A673 (cell line): ENCODE measurements at places on chromosomes 13 and 19.

- no peak for DNase-seq
These were observed 61.3 kb downstream of the CELF5 start for GRCh38 chr19:3285647-3286176.

GRCh38 chr13:45630791-45631190, 15.3 kb upstream of the ERICH6B start:
- DNase-seq = no peak

DNA sequence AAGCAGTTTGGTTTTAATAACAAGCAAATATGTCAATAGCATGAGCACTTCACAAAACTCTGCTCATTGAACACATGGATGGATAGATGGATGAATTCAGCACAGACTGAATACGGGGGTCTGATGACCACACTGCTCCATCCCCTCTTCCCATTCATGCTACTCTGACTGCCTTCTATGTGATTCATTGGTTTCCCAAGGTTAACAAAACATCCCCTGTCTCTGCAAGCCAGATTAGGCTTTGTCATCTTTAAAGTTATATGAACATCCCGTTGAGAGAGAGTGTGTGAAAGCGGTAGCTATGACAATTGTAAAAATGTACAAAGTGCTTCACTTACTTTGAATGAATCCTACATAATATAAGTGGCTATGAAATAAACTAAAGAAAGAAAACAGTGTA, 252.5 kb downstream of the OXGR1 start:
- no peak for DNase-seq

GRCh38 chr13:21458451-21458812, 671 bp downstream of the ZDHHC20 start:
- peak; percentile 34 for DNase-seq

DNA sequence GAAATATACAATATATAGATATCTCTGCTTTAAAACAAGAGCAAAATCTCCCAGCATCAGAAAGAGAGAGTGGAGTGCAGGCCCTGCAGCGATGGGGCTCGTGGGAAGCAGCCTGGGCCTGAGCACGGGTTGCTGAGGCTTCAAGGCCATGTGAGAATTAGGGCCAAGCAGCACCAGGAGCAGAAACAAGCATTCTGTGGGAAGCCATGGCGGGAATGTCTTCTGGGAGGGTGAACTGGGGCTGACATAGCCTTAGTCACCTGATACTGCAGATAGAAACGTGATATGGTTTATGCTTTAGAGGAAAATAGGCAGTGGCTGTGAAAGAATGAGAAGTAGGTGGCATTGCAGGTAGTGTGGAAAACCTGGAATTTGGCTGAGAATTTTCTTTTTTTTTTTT, 472.3 kb downstream of the IRS2 start:
- no peak for DNase-seq

DNA sequence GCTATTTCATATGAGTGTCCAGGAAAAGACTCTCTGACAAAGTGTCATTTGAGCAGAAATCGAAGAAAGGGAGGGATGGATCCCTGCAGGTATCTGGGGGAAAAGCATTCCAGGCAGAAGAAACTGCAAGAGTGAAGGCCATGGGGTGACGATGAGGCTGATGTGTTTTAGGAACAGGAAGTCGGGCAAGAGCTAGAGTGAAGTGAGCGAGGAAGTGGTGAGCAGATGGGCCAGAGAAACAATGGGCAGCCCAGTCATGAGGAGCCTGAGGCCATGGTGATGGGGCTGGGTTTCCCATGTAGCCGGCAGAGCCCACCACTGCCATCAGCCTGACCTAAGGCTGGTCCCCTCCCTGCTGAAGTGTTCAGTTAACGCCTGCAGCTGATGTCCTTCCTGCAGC, 150.2 kb downstream of the TNFSF13B start:
- no peak for DNase-seq

DNA sequence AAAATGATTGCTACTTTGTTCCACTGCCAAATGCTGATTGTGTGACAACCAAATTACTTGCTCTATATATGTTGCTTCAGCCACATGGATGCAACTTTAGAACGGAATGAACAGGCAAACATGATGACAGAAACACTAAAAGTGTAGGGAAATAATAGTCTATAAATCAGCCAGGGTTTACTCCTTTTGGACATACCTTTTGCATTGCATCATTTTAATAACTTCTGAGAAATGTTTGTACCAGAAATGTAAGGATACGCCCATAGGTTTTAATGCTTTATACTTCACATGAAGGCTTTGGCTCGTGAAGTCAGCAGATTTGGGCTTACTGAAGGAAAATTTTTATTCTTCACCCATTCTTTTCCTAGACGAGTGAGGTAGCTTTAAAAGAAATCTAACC, 141.0 kb downstream of the POSTN start:
- no peak for DNase-seq

GRCh38 chr19:55454787-55455243, 6.6 kb downstream of the ISOC2 start:
- peak; percentile 60 for DNase-seq

- DNase-seq = no peak
These were observed 71.8 kb downstream of the SPACA7 start for GRCh38 chr13:112447761-112448603.

- DNase-seq = peak; percentile 75
These were observed at the start of gene CLEC11A for GRCh38 chr19:50723069-50723468. TSS of gene CLEC11A (plus strand) at chr19:50723364. CDS start at chr19:50723526, 162 bp downstream.

DNA sequence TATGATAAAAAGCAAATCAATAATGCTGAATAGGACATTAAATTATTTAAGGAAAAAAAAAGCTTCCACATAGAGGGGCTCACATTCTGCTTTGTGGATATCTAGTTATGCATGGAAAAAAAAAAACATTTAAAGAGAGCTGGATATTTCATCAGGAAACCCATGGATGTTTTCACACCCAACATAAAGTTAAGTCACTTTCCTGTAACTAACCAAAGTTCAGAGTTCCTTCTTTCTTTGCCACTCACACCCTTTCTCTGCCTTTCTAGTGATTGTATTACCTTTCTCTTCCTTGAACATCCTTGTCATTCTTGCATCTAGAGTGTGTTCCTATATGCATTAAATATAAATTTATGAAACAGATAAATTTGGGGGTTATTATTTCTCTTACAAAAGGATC, 47.2 kb downstream of the RFXAP start:
- DNase-seq = no peak

DNA sequence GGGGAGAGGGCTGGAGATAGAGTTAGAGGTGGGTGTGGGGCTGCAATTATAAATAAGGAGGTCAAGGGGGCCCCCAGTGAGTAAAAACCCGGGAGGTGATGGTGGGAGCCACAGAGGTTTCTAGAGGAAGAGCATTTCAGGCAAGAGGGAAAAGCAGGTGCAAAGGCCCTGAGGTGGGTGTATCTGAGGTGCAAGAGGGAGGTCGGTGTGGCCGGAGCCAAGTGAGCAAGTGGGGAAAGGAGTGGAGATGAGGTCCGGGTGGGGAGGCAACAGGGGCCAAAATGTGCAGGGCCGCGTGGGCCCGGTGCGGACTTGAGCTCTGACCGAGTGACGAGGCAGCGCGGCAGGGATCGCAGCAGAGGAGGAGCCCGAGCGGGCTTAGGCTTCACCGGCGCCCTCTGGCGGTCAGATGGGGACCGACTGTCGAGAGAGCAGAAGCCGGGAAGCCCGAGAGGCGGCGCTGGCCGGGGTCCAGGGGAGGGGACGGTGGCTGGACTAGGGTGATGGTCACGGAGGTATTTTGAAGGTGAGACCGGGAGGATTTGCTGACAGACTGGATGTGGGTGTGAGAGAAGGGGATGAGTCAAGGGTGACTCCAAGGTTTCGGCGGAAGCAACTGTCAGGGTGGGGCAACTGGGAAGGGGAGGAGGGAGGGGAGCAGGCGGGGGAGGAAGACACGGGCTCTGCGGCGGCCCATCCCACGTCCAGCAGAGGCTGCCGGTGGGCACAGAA, 17.7 kb upstream of the SPACA4 start:
- peak; percentile 92 for DNase-seq

DNA sequence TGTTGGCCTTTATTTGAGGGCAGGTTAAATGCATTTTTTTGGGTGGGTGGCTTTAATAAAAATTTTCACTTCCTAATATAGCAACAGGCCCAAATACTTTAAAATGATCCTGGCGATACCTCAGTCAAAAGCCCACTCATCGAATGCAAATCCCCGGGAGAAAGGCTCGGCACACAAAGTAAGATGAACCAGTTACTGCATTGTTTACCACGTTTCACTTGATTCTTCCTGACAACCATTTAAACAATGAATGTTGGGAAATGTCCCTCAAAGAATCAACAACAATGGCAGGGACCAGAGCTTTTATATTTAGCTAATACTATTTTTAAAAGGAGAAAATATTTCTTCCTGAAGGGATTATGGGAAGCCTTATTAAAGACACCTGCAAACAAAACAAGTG, 187.7 kb downstream of the ABCC4 start:
- no peak for DNase-seq

DNA sequence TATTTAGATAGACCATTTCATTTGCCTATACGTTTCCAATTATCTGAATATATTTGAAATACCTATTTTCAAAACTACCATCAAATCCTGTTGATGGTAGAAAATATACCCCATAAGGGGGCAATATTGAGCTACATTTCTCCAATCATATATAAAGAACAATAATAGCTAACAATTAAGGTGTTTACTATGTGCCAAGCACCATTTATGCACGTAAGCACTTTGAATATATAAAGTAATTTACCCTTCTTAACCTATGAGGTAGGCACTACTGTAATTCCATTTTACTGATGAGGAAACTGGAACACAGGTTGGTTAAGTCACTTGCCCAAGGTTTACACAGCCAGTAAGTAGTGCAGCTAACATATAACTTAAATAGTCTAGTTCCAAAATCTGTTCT, 79.2 kb downstream of the UBL3 start:
- DNase-seq = peak; percentile 49

- no peak for DNase-seq
These were observed 21.6 kb downstream of the SERPINE3 start for GRCh38 chr13:51361106-51361505.

- peak; percentile 93 for DNase-seq
These were observed at the start of gene TRPM4 for GRCh38 chr19:49157445-49158224. TSS of gene TRPM4 (plus strand) at chr19:49157792. CDS start at chr19:49157867, 75 bp downstream.

DNA sequence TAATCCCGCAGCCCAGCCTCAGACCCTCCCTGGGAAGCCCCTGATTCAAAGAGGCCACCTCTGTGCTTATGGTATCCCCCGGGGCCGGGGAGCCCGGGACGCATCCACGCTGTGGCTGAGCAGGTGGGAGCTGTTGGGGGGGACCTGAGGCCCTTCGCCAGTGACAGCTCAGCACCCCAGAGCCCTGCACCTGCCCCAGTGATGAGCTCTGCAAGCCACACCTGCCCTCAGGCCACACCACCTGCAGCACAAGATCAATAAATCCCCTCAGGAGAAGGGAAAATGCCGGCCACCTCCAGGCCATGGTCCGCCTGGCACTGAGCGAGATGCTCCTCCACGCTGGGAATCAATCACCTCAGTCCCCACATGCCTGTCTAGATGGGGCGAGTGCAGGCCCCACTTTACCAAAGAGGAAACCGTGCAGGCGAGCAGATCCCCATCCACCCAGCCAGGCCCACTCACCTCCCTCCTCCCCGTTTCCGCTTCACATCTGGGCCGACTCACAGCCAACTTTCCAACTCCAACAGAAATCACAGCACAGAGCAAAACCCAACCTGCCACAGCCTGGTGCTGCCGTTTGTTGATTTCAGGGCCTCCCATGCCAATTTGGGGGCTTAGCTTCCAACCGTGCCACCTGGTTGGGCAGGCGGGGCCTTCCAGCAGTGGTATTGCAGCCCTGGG, 12.8 kb downstream of the MOB3A start:
- no peak for DNase-seq

DNA sequence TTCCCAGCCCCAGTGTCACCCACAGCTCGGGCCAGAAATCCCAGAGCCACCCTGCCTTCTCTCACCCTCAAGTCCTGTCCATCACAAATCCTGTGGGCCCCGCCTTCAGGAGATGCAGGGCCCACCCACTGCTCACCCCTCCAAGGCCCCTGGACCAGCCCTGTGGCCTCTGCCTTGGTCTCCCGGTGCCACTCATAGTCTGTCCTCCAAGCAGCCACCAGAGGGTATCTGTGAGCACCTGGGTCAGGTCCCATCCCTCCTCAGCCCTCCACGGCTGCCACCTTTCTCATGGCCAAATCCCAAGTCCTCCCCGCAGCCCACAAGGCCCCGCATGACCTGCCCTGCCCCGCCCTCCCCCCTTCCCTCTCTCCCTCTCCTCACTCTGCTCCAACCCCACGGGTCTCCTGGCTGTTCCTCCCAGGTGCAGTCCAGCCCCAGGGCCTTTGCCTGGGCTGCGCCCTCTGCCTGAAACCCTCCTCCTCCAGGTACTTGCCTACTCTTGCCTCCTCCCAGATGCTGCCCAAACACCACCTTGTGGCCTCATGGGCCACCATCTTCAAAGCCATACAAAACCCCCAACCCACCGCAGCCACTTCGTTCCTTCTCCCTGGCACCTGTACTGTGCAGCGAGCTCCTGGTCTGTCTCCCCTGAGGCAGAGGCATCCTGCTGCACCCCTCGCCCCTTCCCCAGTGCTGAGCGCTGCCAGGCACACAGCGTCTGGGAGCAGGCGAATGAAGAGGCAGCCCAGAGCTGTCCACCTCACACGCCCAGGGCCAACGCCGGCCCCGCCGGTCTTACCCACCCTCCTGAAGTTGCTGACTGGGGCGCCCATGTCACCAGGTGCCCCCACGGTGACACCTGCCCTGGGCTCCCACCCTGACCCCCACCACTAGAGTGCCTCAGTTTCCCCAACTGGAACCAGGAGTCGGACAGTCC, 13.2 kb upstream of the UQCR11 start:
- DNase-seq = no peak

DNA sequence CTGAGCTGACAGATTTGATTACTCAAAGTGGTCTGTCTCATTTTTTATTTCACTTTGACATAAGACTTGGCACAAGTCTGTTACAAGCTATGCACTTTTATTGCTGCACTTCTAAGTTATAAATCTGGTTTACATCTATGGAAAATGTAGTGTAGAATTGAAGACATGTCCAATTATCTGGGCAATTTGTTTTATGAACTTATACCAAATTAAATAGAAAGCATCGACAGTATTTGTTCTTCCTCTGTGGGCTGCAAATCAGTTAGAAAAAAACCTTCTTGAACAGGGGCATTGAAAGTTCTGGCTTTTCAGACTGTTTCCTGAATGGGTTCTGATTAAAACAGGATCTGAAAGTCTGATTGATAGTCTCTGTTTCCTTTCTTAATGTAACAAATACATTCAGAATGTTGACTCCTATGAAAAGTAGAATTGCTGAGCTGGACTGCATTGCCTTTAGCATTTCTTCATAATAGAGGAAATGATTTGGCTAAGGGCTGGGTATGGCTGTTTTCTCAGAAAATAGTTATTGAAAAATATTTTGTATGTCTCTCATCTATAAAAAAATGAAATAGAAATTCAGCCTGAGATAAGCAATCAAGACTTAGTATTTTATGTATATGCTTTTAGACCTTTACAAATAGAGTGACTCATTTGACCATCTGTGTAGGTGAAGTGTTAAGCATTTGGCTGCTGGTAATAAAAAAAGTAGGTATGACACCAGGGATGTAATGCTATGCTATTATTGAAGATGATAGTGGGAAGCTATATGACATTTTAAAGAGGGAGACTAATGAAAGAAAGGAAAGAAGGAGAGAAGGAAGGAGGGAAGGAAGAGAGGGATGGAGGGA, 210.9 kb upstream of the SPRY2 start:
- DNase-seq = peak; percentile 79

- DNase-seq = no peak
These were observed 65.7 kb downstream of the SPACA7 start for GRCh38 chr13:112441779-112442310.
